Astrocyte (in vitro differentiated cells and primary cell): ENCODE measurements at places on chromosomes 5 and 9.
A peak's percentile ranks its signal among the peaks of the same experiment; 100 is the strongest.

- DNase-seq: peak; percentile 88
These were observed 79.4 kb downstream of the NPR3 start for GRCh38 chr5:32790411-32790951.

DNA sequence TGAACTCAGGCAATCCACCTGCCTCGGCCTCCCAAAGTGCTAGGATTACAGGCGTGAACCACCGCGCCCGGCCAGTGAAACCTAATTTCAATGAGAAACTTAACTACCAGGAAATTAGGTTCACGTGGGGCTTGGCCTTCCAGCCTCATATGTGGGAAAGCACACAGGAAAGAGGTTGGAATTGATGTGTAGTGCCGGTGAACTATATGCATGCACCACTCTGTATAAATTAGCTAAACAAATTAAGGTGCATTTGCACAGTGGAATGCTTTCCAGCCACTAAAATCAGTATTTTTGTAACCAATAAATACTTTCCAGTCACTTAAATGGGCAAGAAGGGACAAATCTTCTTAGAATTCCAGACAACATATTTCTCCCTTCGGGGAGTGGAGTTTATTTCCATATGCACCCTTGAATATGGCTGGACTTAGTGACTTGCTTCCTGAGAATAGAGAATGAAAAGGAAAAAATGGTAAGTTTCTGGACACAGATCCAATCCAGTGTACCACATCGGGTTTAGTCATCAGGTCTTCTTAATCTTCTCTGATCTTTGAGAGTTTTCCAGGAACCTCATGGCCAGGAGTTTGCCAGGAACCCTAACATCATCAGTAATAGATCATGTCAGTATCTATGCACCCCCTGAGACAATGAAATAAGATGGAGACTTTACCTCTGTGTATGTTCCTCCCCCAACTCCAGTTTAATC lies 24.9 kb downstream of the ATOX1 start:
- peak; percentile 87 for DNase-seq

- DNase-seq: peak; percentile 23
These were observed 57.4 kb upstream of the PLPP6 start for GRCh38 chr9:4604678-4605095.

DNA sequence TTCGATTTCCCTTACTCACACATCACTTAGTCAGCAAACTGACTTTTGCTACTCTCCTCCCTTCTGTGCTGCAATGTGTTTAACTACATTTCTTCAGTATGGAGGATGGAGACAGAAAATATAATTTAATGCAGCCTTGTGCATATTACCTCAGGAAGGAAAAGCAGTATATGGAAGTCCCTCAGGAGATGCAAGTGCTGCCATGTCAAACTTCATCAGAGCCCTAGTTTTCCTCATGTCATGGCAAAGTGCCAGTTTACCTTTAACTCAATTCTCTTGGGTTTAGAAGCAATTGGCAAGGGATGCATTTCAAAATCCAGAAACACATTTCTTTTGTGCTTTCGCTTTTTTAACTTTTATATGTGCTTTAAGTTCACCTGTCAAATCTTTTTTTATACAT lies 365.4 kb downstream of the ISL1 start:
- no peak for DNase-seq

DNA sequence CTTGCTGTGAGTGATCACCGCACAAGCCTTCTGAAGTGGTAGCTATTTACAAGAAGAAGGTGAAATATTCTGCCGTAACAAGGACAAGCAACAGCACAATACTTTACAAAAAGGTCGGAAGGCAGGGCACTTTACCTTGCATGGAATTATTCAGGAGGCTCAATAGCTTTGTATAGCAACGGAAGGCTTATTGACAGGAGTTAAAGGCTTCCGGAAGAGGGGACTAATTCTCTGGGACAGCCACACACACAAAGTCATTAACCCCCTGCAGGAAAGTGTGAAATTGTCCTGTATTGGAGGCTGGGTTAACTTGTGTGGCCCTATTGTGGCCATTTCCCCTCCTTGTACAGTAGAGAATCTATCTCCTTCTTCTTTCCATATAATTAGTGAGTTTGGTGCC lies 199.3 kb upstream of the SEMA6A start:
- DNase-seq: no peak

DNA sequence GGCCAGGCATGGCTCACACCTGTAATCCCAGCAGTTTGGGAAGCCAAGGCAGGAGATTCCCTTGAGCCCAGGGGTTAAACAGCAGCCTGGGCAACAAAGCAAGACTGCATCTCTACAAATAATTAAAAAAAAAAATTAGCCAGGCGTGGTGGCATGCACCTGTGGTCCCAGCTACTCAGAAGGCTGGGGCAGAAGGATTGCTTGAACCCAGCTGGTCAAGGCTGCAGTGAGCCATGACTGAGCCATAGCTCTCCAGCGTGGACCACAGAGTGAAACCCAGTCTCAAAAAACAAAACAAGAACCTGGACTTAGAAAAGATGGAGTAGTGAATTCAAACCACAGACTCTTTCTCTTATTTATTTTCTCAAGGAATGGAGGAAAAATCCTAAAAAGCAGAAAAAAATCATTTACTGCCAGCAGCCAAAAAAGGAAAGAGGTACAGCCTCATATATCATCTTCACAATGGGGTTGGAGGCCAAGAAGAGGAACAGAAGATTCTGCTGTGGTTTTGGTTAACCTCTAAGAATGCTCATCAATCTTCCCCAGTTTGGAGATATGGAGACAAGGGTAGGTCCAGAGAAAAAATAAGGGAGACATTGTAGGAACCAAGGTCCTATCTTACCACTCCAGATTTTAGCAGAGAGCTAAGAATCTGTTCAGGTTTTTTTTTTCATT lies 40.0 kb upstream of the MYO10 start:
- peak; percentile 76 for DNase-seq

GRCh38 chr5:33650911-33651310 lies 210.1 kb downstream of the TARS1 start:
- peak; percentile 73 for DNase-seq

DNA sequence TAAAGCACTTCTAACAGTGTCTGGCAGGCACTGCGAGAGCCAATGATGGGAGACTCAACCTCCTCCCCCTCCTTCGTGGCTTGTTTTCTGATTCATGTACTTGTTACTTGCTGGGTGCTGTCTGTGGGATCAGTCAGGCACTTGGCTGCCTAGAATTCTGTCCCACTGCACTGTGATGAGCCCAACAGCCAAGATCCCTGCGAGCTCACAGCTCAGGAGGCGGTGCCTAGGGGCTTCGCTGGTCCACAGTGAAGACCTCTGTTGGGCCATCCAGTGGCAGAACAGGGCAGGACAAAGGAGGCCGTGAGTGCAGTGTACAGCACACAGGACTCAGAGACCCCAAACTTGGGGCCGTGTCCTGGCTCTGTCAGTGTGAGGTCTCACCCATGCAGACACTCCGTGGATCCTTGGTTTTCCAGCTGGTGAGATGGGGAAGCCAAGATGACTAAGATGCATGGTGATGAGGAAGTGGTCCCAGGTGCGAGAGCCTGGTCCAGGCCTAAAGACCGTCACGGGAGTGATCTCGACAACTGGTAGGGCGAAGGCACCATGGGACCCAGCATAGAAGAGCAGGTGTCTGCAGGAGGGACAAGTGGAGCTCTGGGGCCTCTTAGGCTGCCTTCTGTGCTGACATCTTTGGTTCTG lies 19.5 kb downstream of the MYMK start:
- peak; percentile 25 for DNase-seq

- DNase-seq: no peak
These were observed 63.4 kb downstream of the RAPGEF1 start for GRCh38 chr9:131676431-131676972.

- DNase-seq: no peak
These were observed 95.3 kb downstream of the PTTG1 start for GRCh38 chr5:160516696-160517530.

GRCh38 chr9:112285056-112285455 lies 48.4 kb downstream of the PTBP3 start:
- DNase-seq: no peak

DNA sequence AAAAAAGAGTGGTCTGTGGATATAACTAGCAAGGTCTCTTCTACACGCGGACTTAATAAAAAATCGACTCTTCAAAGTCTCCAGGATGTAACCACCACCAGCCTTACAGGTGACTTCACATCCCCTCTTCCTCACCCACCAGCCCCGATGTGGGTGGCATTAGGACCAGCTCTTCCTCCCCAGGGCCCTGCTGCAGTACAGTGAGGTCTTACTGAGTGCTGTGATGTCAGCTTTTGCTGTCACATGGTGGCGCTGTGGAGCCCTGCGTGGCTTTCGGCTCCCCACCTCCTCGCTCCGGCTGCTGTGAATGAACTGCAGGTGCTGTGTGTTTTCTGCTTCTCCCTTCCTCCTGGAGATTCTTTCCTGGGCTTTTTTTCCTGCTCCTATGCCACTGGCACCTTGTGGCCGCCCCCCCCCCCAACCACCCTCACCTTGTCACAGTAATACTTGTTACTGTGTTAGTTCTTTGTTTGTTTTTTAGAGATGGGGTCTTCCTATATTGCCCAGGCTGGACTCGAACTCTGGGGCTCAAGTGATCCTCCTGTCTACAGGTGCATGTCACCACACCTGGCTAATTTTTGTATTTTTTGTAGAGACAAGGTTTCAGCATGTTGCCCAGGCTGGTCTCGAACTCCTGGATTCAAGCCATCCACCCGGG lies 15.8 kb upstream of the RAPGEF1 start:
- DNase-seq: peak; percentile 61

DNA sequence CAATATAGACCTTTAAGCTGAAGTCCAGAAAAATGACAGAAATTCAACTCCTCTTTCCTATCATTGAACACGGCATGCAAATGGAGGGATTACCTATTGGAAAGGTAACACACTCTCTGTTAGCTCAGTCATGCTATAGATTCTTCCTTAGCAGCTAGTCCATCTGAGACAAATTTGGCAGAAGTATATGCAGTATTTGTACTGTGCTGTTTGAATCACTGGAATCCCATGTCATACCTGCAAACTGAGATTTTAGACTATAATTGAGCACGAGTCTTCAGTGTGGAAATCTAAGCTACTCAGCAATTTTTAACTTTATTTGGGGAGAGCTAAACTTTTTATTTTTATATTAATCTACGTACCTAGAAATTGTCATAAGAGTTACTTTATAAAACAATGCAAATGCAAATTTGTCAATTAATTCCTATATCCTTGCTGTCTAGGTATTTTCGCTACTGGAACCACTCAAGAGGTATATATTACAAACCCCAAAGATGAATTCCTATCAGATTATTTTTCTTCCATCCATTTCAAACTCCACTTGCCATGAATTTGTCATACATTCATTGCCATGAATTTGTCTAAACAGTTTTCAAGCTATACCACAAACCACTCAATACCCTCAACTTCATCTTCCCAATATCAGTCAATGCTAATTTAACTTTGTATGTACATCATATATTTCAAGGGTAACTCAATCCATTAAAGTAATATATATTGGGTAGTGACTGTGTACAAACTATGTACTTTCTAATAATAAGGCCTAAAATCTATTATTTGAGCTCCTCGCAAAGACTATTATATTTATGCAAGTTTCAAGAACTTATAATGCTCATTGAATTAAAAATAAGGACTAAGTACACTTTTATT lies 224.8 kb downstream of the MEF2C start:
- DNase-seq: peak; percentile 5

DNA sequence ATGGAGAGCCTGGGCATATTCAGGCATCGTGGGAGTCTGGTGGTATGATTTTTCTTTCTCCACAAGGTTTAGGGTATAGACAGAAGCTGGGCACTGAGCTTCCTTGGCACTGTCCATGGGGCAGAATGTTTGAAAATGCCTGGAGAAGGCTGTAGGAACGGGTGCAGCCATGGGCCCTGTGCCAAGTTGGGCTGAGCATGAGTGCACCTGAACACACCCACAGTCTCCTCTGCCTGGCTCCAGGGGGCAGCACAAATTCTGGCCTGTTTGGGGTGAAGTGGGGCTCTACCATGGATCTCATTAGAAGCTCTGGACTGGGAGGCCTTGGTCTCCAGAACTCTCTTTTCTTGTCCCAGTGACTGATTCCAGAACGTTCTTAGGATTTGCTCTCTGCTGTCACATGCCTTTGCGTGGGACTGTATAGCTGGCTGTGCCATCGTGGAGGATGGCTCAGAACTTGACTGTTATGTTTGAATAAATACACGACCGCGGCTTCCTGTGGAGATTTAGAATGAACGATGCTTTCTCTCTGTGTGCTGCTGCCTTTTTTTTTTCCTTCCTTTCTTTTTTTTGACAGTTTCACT lies 229.8 kb downstream of the FANCC start:
- no peak for DNase-seq

DNA sequence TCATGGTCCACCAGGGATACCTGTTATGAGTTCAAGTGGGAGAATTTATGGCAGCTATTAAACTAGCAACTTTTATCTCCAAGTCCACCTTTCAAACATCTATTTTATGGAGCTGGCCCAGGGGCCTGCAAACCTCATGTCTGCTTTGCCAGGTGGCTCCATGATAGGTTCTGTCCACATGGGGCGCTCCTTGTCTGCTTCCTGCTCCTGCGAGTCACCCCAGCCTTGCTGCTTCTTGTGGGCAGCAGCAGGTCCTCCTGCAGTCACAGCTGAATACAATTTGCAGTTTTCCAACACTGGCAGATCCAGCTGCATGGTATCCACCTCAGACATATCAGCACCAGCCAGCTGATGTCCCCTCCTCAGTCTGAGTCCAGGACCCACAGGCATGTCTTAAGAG lies 39.6 kb upstream of the FRRS1L start:
- DNase-seq: no peak

DNA sequence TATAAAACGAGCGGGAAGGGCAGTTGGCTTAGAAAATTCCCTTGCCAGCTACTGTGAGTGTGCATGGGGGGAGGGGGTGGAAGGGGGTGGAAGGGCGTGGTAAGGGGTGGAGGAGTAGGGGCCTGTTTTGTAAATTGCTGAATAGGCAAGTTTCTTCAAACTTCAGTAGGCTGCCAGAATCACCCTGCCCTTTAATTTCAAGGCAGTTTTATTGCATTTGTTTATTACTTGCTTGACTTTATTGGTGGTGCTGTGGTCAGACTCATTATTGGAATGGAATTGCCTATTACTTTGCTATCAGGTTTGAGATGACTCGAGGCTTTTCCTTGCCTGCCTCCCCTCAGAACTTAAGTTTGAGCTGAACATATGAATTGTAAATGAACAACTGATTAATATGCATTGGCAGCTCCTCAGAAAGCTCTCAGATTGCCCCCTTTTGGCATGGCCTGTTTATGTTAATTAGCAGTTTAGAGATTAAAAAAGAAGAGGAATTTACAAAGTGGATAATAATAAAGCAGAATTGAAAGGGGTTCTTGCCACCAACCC lies 76.0 kb downstream of the SEMA6A start:
- no peak for DNase-seq

- peak; percentile 94 for DNase-seq
These were observed 1255.2 kb downstream of the EFNA5 start for GRCh38 chr5:106415541-106415940.
